Stimulated activated CD8-positive, alpha-beta memory T cell treated with anti-CD3 and anti-CD28 coated beads, Interleukin-7, amount 100 ng/mL, for 1 hour (primary cell): ENCODE measurements at places on chromosomes 1 and 21.

- no peak for DNase-seq
These were observed 13.9 kb upstream of the IL20 start for GRCh38 chr1:206851341-206852010.

- DNase-seq: no peak
These were observed 38.0 kb upstream of the KIF26B start for GRCh38 chr1:245116751-245117150.

DNA sequence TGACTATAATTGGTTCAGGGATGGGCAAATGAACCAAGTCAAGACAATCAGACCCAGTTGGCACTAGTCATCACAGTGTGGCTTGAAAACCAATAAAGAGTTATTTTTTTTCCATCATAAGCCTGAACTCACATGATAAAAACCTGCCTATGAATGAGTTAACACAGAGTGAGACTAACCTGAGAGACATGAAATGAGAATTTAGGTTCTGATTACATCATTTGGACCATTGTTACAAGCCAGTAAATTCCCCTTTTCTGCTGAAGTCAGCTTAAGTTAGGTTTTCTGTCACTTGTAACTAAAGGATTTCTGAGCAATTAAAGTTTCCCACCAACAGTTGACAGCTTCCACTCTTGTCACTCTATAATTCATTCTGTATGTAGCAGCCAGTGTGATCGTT is 9.6 kb upstream of the RSBN1 start:
- DNase-seq: no peak

- DNase-seq: no peak
These were observed 89.9 kb upstream of the SSX2IP start for GRCh38 chr1:84780000-84780716.

DNA sequence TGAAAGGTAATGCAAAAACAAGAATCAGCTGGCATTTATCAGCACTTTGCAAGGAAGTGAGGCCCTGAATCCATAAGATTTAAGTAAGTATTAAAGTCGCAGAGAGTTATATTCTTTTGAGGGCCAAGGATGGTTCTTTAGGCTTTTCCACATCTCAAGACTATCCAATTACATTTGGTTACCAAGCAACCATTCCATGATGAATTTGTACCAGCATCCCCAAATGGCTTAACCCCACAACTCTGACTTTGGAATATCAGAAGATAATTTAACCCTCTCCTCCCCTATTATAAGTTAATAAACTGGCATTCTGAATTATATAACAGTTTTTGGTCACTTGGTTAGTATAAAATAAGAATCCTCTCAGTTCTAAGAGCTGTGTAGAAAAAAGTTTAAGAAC is 2.8 kb downstream of the PHTF1 start:
- no peak for DNase-seq

DNA sequence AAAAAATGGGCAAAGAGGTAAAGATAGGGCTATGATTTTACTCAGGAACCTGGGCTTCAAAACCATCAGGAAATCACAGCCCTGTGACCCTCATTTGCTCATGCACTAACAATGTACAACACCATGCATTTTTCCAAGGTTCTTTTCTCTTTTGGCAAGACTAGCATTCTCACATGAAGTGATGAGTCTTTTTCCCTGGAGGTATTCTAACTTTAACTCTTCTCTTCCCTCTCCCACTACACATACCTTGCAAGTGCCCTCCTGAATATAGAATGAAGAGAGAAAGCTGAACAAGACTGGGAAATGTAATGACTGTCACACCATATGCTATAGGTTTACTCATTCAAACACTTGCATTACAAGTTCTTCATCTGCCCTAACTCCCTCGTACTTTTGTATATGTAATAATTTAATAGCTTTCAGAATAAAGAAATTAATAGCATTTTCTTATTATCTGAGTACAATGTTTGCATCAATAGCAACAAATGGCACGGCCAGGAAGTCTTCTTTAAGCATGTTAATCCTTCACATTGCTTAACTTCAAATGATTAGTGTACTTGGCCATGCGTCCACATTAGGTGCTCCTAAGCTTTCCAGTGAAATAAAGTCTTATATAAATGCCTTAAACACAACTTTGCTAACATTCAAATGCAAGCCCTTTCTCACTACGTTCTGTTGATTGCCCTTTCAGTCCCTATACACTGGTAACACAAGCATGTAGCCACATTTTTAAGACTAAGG is 1.8 kb downstream of the NIBAN1 start:
- DNase-seq: no peak

- no peak for DNase-seq
These were observed 2.6 kb downstream of the CYP4B1 start for GRCh38 chr1:46801323-46802055.

DNA sequence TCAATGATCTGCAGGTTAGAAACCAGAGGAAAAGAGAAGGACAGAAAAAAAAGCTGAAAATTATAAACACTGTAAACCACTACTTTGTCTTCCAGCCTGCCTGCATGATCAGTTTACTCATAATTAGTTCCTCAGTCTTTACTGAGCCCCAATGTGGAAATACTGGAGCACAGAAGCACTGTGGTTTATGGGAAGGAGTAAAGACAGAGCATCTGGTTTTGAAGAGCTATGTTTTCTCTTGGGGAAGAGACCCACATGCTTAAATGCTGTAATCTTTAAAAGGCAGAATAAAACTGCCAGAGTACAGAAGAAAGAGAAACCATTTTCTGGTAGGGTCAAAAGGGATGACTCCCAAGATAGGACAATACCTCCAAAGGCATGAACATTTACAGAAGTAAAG is 159.0 kb upstream of the ZNHIT6 start:
- no peak for DNase-seq

GRCh38 chr1:156053768-156054499 is at the start of gene UBQLN4:
Gene UBQLN4 (minus strand): TSS chr1:156053798. CDS start chr1:156053701, 97 bp downstream.
- DNase-seq: peak; percentile 66

DNA sequence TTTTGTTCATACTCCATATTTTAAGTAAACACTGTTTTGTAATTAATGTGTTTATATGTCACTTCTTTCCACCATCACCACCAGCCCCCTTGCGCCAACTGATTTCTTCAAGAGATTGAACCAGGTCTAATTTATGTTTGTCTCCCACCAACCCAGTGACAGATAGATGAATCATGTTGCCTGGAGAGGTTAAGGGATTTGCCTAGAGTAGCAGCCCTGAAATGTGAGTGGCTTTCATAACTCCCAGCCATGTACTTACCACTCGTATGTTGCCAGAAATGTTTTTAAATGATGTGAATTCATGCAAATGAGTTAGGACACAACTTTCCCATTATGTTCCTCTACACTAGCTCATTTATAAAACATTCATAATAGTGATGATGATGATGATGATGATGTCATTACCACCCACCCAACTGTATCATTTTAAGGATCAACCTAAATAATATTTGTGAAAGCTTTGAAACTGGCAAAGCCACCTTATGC is 86.9 kb downstream of the LRRC8D start:
- DNase-seq: no peak

DNA sequence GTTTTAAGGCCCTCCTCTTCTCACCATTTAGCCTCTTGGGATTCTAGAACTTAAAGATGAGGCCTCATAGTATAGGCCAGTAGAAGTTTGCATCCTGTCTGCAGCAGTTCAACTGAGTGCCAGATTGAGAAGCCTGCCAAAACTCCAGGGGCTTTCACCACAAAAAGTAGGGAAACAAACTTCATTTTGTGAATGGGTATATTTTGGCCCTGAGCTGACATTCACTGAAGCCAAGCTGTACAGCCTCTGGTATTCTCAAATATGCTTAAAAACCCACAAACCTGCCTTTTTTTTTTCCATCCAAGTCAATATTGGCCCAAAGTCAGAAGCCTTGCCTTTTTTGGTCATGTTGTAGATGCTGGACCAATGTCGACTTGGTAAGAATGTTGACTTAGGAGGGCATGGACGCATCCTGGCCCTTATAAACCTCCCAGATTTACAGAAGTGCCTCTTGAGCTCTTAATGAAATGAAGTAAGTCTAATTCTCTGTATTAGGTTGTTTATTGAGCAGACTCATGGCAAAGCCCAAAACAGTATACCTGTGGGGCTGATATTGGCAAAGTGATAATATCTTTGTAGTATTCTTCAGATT is 337.5 kb downstream of the CHRM3 start:
- DNase-seq: no peak

DNA sequence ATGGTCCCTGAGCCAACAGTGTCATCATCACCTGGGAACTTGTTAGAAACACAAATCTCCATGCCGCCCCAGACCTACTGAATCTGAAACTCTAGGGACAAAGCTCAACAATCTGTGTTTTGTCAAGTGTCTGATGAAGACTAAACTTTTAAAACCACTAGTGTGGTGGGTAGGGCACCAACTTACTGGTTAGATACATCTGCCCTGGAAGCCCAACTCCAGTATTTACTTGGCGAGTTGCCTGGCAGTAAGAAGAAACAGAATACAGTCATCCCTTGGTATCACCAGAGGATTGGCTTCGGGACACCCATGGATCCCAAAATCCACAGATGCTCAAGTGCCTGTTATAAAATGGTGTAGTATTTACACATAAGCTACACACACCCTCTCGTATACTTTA is 367.9 kb upstream of the DUSP10 start:
- no peak for DNase-seq

DNA sequence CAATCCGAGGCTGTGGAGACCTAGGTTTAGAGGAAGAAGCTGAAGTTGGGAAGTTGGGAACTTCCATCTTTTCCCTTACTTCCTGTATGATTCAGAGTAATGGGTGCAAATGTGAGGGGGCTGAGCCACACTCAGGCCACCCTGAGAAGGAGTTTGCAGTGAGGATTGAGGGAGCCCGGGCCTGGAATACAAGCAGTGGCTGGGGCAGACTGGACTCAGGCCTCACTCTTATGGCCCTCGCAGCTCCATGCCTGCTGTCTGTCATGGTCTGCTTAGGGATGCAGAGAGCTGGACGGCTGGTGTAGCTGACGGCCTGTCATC is 73.7 kb upstream of the RAB4A start:
- no peak for DNase-seq

- no peak for DNase-seq
These were observed 147.7 kb upstream of the ARHGEF16 start for GRCh38 chr1:3306583-3307291.
